ENCODE measurements at places on chromosomes 13 and 19. TPM values are rescaled to one million over a fixed set of nuclear protein-coding genes. Genes with fewer than 3 reads are reported as not detected.
A peak's percentile ranks its signal among the peaks of the same experiment; 100 is the strongest.

CEACAM5 gene
- total RNA-seq = not detected

USHBP1 gene
- total RNA-seq = 5.8 TPM

CLDND2 gene
- total RNA-seq = not detected

NLRP4 gene
- not detected for total RNA-seq

PPAN gene
- total RNA-seq = 44.2 TPM

PINLYP gene
- total RNA-seq = 12.5 TPM

CATSPERD gene
- not detected for total RNA-seq

ZNF587 gene
- total RNA-seq = 45.4 TPM

DNA sequence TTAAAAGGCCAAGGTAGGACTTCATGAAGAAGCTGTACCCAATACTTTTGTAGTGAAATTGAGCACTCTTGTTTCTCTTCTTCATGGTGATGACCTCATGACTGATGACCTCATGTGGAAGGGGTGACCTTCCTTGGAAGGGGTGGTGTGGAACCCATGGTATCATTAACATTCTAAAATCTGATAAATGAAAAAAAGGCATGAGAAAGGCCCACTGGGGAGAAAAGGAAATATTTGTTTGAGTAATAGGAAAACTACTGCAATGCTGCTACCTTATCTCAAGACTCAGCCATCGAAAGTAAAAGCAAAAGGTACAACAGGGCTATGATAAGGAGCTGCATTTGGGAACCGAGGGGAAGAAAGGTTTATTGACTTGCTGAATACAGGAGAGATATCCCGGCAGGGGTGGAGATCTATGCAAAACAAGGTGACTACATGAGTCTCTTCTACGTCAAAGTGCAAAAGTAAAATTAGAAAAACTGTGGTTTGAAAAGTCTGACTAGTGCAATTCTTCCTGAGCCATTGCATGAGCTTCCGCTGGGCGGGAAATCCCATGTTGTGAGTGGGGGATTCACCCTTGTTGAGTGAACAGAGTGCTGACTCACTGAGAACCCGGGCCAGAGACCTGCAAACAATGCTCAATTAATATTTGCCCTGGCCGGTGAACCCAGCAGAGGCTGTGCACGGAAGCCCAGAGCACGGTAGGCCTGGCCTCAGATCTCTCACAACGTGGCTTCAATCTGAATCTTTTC, 138.9 kb upstream of the RFC3 start:
- peak; percentile 45 for DNase-seq

- DNase-seq = no peak
Observed at GRCh38 chr13:32024750-32025149, 6.8 kb upstream of the FRY start.

- DNase-seq = no peak
Observed at GRCh38 chr13:91045351-91046034, 302.0 kb upstream of the MIR17HG start.

DNA sequence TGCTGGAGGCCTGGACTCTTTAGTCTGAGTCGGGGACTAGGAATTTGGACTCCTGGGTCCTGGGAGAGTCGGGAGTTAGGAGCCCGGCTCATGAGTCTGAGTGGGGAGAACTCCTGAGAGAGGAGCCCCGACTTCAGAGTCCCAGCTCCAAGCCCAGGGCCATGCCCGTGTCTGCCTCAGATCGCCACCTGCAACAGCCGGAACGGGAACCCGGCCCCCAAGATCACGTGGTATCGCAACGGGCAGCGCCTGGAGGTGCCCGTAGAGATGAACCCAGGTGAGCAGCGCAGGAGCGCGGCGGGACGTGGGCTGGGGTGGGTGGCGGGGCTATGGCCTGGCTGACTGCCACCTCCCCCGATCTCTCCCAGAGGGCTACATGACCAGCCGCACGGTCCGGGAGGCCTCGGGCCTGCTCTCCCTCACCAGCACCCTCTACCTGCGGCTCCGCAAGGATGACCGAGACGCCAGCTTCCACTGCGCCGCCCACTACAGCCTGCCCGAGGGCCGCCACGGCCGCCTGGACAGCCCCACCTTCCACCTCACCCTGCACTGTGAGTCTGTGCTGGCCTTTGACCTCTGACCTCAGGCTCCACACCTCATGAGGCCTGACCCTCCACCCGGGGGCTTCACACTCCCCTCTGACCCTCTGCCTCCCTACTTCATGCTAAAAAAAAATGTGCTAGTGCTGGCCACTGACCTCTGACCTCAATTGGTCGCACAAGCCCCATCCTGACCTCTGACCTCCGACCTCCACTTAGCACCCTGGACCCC, 4.4 kb downstream of the BCAM start:
- no peak for DNase-seq

DNA sequence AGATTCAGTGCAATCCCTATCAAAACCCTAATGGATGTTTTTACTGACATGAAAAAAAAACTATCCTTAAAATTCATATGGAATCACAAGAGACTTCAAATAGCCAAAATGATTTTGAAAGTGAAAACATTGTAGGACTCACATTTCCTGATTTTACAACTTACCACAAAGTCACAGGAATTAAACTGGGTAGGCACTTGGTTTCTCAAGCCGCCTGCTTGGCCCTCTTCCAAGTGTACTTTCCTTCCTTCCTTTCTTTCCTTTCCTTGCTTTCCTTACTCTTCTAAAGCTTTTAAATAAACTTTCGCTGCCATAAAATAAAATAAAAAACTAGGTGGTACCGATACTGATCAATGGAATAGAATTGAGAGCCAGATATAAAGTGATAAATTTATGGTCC, 21.0 kb upstream of the CD33 start:
- DNase-seq = no peak

DNA sequence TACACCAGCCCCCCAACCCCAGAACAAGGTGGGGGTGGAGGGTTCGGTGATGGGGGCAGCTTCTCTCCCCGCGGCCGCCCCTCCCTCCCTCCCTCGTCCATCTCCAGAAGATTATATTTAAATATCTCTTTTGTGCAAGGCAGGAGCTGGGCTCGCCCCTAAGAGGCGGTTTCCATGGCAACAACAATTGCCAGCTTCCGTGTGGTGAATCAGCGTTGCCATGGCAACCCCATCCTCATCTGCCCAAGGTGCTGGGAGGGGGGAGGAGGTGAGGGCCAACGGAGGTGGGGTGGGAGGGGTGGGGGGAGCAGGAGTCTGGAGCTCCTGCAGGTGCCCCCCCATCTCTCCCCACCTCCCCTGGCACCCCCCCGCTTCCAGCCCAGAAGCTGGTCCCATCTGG, 46.4 kb downstream of the CELF5 start:
- no peak for DNase-seq

DNA sequence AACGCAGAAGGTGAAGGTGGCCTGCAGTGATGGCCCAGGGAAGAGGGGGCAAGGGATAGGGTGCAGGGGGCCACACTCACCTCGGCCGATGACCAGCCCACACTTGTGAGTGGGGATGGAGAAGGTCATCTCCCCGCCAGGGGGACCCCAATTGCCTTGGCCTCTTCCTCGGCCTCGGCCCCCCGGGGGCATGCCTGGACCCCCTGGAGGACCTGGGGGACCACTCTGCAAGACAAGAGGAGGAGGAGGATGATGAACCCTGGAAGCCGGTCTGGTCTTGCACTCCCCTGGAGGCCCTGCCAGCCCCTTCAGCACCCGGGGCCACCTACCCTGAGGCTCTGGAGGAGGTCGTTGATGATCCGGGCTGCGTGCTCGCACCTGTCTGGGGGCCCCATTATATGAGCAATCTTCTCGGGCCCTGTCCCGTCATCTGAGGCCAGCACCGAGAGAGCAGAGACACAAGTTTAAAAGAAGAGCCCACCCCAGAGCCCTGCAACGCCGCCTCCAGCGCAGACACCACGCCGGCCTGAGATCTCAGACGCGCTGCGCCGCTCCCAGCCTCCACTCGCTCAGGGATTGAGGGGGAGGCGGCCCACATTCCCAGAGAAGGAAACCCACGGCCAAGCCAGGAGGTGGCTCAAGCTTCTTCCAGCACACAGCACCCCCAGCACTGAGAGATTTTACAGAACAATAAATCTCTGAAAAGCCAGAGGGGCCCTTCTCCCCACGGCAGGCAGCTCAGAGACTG, 7.8 kb downstream of the KHSRP start:
- DNase-seq = no peak

GRCh38 chr13:58495668-58496067, 864.1 kb downstream of the PCDH17 start:
- no peak for DNase-seq

DNA sequence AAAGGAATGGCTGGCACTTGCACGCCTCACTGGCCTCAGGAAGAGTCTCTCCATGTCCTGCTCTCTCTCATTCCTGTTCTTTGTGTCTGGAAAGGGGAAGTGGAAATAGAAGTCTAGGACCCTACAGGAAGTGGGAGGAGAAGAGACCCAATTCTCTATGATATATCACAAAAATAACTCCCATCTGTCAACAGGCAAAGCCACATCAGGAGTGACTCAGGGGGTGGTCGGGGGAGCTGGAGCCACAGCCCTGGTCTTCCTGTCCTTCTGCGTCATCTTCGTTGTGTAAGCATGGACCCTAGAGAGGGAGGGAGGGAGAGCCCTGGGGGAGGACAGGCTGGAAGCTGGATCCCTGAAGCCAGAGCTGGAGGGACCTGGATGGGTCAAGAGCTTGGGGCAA, 3.0 kb downstream of the SIGLEC9 start:
- no peak for DNase-seq

DNA sequence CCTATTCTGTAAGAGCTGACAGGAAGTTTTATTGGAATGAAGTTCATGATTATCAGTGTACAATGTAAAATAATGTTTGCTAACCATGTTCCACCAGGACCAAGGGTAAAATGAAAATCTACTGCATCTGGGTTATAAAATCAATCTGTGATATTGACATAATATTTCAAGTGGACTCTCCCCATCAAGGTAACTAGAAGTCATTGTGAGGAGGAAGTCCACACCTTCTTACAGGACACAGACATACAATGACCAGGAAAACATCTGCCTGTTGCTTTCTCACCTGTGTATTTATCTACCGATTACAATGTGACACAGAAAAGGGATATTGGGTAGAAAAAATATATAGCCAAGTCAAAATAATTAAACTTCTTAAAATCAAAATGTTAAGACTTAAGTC, 140.7 kb upstream of the RFC3 start:
- no peak for DNase-seq
